ENCODE measurements at places on chromosomes 7 and 10.

DNA sequence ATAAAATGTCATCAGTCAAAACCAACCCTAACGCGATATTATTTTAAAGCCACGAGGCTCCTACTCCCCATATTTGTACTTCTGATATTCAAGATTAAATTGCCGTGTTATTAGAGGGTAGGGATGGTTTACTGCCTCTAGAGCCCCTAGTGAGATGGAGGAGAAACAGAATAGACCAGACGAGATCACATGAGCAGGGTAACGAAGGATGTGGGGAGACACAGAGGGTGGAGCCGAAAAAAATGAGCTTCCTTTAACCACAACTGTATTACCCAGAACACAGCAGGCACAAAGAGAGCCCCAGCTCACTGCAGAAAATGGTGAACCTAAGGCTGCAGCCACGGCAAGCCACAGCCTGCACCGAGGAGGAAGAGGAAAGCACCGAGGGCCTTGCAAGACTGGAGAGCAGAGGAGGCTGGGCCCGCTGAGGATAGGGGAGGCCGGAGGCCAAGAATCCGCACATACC lies 14.3 kb downstream of the ZC3HAV1 start:
- peak; percentile 52 for DNase-seq

DNA sequence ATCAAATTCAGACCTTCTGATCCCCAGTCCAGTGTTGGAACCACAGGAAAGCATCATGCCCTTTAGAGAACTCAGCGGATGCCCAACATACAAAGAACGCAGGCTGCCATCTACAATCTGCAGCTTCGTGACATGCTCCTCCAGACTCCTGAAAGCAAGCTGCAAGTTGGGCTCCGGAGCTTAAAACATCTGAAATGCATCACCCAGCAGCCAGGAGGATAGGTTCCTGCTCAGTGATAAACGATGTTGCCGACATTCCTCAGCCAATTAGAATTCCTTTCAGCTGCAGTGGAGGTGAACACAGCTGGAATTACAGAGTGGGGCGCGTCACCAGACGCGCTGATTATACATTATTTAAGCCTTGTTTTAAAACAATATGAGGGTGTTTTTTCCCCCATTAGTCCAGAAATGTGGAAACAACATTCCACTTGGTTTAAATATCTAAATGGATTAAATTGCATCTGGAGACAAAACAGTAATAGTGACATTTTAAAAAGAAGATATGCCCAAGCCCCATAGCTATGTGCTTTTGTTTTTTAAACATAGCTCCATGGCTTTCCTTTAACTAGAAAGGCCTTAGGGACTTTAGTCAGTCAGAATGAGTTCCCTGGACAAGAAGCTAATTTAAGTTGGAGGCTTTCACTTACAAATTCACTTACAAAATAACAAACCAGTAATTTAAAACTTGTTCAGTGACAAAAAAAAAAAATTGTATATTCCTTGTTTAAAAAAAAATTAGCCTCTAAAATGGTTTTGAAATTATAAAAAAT lies 6.3 kb downstream of the SMURF1 start:
- DNase-seq, result no peak

- no peak for DNase-seq
These were observed 7.7 kb downstream of the CLCN1 start for GRCh38 chr7:143323653-143324052.

- DNase-seq, result no peak
These were observed 28.3 kb downstream of the POLL start for GRCh38 chr10:101559596-101560297.

GRCh38 chr7:156475179-156475578 lies 165.4 kb upstream of the RNF32 start:
- no peak for DNase-seq

- DNase-seq, result no peak
These were observed 51.1 kb downstream of the SHH start for GRCh38 chr7:155761162-155761561.

- DNase-seq, result no peak
These were observed 47.7 kb upstream of the PLEKHA1 start for GRCh38 chr10:122326806-122327205.

- no peak for DNase-seq
These were observed 716.2 kb downstream of the NXPH1 start for GRCh38 chr7:9149499-9150082.

DNA sequence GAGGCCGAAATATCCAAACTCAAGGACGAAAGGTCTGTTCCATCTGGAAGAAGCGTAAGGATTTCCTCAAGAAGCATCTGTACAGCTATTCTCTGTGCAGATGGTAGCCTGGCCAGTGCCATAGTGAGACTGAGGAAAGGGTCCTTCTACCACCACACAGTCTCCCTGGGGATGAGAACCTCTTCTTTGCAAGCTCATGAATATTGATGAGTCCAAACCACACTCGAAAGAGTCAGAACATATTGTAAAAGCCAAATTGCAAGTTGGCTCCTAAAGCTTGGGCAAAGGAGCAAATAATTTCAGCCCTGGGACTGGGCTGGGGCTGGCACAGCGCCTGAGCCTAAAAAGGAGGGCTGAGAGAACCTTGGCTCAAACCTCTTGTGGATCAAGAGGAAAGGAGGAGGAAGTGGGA lies 66.1 kb upstream of the PIP4K2A start:
- DNase-seq, result no peak

GRCh38 chr7:28406192-28406591 lies 6.1 kb upstream of the CREB5 start:
- no peak for DNase-seq

- no peak for DNase-seq
These were observed 30.3 kb downstream of the FOXL3 start for GRCh38 chr7:320297-320696.

GRCh38 chr7:47508389-47509380 lies 73.2 kb downstream of the TNS3 start:
- no peak for DNase-seq

DNA sequence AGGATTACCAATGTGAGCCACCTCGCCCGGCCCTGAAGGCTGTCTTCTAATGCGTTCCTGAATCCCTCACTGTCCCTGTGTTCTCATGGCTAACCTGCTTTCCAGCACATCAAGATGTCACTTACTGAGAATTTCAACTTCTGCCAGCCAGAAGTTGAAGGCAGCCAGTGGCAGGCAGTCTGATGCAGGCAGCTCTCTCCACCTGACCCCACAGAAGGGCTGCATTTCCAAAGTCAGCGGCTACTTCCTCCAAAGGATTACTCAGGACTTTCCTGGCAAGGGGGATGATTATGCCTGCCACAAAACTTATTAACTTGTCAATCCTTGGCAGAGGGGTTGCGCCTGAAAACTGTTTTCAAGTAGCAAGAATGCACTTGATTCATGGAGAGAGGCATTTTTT lies 1219.4 kb downstream of the TYW1 start:
- no peak for DNase-seq

- DNase-seq, result no peak
These were observed 2.2 kb downstream of the PRRT4 start for GRCh38 chr7:128359336-128359735.

- no peak for DNase-seq
These were observed 229.3 kb upstream of the KLF14 start for GRCh38 chr7:130963339-130963738.

DNA sequence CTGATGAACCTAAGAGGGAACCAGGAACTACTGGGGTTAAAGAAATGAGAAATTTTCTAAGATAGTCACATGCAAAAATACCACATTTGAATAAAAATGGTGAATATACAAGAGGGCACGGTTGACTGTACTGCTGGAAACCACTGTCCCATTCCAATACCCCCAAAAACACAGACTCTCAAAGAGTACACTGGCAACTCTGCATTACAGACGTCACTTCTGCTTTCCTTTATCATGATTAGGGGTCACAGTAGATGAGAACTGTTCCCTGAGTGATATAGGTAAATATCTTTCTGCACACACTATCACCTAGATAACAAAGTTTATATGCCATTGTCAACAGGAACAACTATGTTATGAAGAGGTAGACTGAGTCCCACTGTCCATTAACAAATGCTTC lies 69.5 kb downstream of the RAPGEF5 start:
- no peak for DNase-seq

- DNase-seq, result no peak
These were observed 1.8 kb upstream of the MICALL2 start for GRCh38 chr7:1460821-1461645.

- DNase-seq, result no peak
These were observed 2.4 kb upstream of the CNOT4 start for GRCh38 chr7:135512135-135512887.

Data from activated T-cell treated with anti-CD3 and anti-CD28 coated beads for 1 hour (primary cell).